Stimulated activated CD4-positive, alpha-beta T cell treated with anti-CD3 and anti-CD28 coated beads, Interleukin-4, amount 100 ng/mL, for 48 hours (primary cell): ENCODE measurements at places on chromosomes 6 and 20.

GRCh38 chr6:139588076-139588639 lies 213.7 kb upstream of the CITED2 start:
- no peak for DNase-seq

DNA sequence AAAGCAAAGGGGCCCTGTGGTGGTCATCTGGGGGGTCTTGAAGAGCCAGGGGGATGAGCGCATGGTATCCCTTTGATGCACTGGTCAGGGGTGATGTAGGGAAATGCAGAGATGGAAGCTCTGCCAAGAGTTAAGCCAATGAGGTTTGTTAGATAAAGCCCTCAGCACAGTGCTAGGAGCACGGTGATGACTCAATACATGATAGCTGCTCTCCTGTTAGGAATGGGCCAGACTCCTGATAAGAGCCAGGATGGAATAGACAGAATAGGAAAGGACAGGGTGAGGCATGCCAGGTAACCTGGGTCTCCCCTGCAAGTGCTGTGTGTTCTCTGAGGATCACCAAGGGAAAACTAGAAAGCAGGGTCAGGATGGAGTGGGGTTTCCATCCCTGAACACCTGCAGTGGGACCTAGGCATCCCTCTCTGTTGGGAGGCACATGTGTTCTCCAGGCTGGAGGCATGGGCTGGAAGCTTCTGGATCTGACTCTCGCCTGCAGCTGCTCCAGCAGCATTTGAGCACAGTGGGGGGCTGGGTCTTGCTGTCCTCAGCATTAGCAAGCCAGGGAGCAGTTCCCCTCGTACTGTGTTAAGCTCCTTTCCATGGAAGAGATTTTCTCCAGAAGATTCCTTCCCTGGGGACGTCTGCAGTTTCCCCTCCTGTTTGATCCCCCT lies 71.8 kb upstream of the TIAM2 start:
- DNase-seq: no peak

DNA sequence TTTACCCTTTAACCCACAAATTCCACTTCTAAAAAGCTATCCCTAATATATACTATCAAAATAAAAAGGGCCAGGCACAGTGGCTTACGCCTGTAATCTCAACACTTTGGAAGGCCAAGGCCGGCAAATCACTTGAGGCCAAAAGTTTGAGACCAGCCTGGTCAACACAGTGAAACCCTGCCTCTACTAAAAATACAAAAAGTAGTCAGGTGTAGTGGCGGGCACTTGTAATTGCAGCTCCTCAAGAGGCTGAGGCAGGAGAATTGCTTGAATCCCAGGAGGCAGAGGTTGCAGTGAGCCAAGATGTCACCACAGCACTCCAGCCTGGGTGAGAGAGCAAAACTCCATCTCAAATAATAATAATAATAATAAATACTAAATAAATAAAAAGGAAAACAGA lies 82.5 kb downstream of the TRIM27 start:
- DNase-seq: no peak

GRCh38 chr6:146292506-146292905 lies 251.1 kb upstream of the RAB32 start:
- no peak for DNase-seq

DNA sequence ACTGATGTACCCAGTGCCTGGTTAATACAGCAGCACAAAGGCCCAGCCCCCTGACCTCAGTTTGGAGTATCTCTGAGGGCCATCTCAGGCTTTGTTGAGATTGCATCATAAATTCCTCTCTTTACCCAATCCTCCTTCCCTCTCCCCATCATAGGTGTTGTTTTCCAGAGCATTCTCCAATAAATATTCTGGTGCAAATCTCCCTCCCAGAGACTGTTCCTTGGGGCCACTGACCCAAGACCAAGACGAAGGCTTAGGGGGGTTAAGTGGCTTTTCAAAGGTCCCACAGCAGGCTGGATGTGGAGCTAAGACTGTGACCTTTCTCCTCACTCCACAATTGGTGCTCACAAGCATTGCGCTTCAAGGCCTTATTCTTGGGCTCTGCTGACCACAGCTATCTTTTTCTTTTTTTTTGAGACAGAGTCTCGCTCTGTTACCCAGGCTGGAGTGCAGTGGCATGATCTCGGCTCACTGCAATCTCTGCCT lies 72.4 kb upstream of the ZMYND8 start:
- no peak for DNase-seq

DNA sequence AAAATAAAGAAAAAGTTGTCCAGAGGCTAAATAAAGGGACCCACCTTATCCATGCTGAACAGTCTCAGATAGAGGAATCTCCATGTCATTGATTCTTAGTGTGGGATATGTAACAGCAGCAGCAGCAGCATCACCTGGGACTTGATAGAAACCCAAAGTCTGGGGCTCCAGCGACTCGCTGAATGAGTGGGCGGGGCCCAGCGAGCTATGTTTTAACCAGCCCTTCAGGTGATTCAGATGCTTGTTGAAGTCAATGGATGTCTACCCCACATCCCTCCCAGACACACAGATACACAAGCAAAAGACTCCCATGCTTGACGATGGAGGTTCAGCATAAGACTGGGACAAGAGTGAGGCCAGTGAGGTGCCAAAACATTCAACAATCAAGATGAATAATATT lies 298.6 kb downstream of the UBE3D start:
- no peak for DNase-seq

DNA sequence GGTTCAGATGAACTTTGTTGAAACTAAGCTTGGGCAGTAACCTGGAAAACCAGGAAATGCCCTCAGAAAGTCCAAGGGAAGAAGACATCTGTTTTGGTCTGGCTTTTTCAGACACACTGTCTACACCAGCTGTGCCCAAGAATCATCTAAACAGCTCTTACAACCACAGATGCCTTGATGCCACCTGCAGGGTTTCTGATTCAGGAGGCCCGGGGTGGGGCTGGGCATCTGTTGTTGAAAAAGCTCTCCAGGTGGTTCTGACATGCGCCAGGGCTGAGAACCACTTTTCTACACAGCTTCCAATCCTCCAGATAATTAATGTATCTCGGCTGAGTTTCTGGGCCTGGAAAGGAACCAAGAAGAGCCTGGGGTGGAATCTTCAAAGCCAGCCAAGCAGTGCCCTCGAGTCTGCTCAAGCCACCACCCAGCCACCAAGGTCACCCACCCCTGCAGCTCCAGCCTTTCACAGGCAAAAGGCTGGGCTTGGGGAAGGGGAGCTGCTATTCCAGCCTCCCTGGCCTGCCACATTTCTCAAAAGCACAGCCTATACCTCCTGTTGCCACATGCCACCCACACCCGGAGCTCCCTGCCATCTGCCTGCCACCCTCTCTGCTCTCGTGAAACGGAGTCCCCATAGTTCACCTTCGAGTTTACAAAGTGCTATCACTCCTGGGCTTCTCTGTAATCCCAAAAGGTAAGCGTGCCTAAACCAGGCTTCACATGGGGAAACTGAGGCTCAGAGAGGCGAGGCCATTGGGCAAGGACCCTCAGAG lies 9.4 kb downstream of the MDGA1 start:
- DNase-seq: no peak

DNA sequence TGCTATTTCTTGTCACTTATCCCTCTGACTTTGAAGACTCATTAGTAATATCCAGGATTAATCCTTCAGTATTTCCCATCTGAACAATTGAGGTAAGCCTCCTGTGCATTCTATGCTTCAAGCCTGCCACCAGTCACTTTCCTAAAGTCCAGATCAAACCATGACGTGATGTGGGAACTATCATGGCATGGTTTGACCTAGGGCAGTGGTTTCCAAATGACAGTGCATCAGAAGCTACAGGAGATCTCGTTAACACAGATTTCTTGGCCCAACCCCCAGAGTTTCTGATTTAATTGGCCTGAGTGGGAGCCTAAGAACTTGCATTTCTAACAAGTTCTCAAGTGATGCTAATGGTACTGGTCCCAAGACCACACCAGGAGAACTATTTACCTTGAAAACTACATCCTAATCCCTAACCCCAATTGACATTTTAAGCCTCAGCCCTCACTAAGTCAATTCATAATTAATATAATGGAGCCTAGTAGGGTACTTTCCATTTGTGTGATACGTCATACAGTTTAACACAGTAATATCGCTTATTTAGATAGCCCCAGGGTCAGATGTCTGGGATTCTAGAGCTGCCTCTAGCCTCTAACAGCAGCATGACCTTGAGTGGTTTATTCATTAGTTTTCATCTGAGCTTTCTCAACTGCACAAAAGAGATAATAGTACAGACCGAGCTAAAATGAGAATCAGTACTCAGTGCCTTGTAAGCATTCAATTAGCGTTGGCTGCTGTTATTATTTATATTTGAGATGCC lies 907.6 kb downstream of the TFAP2A start:
- no peak for DNase-seq

DNA sequence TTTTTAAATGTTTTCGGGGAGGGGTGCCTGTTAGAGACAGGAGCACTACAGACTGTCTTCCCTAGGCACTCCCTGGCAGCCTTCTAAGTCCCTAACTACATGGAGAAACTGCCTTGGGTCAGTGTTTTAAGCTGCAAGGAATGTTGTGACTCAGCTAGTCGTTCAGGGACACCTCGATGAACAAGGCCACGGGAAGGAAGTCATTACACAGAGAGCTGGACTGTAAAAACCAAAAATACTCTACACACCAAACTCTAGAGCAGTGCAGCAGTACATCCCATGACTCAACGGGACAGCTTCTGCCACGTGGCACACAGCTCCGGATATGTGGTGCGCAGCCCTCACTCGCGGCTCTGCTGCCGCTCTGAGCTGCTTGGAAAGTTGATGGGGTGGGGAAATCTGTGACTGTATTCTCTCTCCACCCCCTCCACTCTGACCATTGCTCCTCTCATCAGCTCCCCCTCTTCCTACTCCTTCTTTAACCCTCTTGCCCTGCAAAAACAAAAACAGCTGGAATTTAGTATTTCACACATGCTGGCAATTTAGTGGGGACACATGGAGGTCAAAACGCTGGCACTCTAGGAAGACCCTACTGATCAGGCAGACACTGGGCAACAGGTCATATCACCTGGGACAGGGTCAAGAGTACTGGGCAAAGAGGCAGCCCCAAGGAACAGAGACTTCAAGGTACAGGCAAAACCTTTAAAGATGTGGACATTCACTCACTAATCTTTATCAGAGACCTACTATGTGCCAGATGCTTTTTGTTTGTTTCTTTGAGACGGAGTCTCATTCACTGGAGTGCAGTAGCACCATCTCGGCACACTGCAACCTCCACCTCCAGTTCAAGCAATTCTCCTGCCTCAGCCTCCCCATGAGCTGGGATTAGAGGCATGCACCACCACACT lies 10.9 kb upstream of the LPIN3 start:
- peak; percentile 42 for DNase-seq

- no peak for DNase-seq
These were observed 370.3 kb downstream of the CD109 start for GRCh38 chr6:74066168-74066871.

GRCh38 chr6:5084781-5085647 lies at the start of gene PPP1R3G:
Gene PPP1R3G, plus strand, starts transcription at chr6:5085341. Its CDS starts 145 bp downstream, at chr6:5085486.
- no peak for DNase-seq

- no peak for DNase-seq
These were observed 8.0 kb upstream of the HMGN4 start for GRCh38 chr6:26530203-26530602.

DNA sequence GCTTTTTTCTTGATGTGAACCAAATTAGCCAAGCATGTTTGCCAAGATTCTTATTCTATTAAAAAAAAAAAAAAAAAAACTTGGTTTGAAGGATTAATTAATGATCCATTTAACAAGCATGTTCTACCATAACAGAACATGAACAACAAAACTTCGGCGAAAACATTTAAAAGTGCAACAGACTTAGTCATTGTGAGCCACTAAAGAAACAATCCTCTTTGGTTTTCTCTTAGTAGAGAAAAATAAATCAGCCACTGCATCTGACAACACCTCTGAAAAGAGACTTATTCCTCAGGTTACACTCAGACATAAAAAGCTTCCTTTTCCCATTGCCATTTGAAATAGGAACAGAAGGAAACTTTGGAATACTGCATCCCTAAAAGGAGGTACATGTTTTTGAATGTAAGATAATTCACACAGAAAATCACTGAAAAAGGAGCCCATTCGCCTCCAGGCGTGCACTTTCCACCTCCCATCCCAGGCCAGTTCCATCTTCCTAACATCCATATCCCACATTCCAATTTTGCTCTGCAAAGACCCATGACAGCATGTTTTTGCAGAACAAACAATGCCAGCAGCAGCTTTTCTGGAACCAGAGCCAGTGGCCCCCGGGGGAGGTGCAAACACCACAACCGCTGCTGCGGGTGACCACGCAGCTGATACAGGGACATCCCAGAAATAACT lies 79.5 kb downstream of the ZMYND8 start:
- DNase-seq: no peak

GRCh38 chr6:36612101-36612625 lies 18.0 kb downstream of the SRSF3 start:
- DNase-seq: no peak

- no peak for DNase-seq
These were observed 78.3 kb downstream of the SRC start for GRCh38 chr20:37424062-37424851.

DNA sequence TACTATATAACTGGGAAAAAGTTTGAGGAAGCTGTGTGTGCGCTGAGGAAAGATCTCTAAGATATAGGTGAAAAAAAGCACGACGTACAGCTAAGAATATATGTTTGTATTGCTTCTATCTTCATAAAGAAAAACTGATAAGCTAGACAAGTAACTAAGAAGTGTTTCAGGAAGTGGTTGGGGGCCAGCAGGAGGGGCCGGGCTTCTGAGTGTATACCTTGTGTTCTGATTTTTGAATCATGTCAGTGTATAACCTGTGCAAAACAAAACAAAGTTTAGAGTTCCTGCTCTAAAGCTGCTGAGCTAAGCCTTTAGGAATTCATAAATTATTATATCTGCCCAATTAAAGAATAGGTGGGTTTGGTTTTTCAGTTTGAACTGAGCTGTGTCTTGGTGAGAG lies 7.9 kb upstream of the OSER1 start:
- no peak for DNase-seq

DNA sequence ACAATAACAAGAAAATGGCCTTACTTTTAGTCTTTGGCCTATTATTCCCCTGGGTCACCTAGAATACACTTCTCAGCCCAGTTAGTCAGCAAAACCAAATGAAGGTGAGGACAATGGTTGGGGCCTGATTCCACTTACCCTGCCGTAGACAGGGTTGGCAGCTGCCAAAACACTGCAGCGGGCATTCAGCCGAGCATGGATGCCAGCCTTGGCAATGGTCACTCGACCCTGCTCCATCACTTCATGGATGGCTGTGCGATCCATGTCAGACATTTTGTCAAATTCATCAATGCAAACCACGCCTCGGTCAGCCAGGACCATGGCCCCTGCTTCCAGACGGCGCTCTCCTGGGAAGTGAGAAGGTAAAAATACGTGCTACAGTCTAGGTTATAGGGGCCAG lies 8.4 kb downstream of the MCM3 start:
- DNase-seq: no peak

DNA sequence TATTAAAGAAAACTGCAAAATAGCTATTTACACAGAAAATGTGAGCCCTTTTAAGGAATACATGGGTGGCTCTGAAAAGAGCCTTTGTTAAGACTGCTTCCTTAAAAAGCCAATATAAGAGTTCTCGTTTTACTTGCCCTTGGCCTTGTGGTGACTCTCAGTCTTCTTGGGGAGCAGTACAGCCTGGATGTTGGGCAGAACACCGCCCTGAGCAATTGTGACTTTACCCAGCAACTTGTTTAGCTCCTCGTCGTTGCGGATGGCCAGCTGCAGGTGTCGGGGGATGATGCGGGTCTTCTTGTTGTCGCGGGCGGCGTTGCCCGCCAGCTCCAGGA lies 111.5 kb downstream of the HFE start:
- no peak for DNase-seq
